Fibroblast of villous mesenchyme (primary cell): ENCODE measurements at places on chromosomes 4 and X. TPM values are rescaled to one million over a fixed set of nuclear protein-coding genes. Genes with fewer than 3 reads are reported as not detected.

DNA sequence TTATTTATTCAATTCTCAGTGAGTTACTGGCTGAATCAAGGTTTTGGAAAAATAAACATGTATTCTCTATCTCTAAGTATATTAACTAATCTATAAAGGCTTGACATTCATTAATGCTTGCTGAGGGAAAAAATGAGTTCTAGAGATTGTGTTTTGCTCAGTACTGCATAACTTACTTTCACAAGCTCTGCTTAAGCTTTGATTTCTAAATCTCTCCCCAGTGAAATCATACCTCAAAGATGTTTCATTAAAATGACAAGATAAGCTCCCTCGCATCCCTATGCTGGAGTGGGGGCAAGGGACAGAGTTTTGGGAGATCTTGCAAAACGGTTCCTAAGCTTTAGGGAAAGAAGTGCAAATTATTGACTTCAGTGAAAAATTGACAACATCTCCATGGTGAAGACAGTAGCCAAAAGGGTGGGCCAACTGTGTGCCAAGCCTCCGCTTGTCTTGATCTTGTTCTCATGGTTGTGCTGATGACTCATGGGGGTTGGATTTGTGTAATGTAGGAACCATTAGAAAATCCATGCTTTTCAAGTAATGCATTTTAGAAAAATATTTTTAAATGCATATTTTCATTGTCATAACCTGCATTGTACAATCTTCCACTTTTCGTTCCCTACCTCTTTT is 521.4 kb downstream of the RPA4 start:
- peak; percentile 44 for DNase-seq

- DNase-seq = peak; percentile 78
Observed at GRCh38 chr4:142353149-142353738, 492.9 kb downstream of the INPP4B start.

DNA sequence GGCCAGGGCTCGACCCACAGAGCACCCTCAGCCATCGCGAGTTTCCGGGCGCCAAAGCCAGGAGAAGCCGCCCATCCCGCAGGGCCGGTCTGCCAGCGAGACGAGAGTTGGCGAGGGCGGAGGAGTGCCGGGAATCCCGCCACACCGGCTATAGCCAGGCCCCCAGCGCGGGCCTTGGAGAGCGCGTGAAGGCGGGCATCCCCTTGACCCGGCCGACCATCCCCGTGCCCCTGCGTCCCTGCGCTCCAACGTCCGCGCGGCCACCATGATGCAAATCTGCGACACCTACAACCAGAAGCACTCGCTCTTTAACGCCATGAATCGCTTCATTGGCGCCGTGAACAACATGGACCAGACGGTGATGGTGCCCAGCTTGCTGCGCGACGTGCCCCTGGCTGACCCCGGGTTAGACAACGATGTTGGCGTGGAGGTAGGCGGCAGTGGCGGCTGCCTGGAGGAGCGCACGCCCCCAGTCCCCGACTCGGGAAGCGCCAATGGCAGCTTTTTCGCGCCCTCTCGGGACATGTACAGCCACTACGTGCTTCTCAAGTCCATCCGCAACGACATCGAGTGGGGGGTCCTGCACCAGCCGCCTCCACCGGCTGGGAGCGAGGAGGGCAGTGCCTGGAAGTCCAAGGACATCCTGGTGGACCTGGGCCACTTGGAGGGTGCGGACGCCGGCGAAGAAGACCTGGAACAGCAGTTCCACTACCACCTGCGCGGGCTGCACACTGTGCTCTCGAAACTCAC is 3.6 kb downstream of the MID1IP1 start:
- no peak for DNase-seq

- no peak for DNase-seq
Observed at GRCh38 chrX:153439977-153440376, 5.9 kb downstream of the TREX2 start.

GRCh38 chrX:130877892-130878341 is 25.1 kb downstream of the ENOX2 start:
- no peak for DNase-seq

DNA sequence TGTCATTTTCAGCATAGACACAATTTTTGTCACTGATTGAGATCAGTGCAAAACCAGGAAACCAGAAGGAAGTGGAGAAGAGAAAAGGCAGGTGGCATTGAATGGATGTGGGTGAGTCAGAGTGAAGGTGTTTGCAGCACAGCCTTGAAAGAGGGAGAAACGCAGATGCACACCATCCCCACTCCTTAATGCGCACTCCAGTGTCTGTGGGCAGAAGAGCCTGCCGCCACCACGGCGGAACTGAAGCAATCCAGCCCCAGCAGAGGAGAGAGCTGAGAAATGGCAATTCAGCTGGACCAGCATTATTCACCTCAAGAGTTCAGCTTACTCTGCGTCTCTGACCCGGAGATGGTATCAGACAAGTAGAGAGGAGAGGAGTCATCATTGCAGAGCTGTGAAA is 393.1 kb upstream of the FRG1 start:
- no peak for DNase-seq

GRCh38 chr4:139330283-139330682 is 28.0 kb upstream of the NDUFC1 start:
- DNase-seq = no peak

- DNase-seq = peak; percentile 16
Observed at GRCh38 chrX:3940000-3940610, 226.7 kb upstream of the PRKX start.

DNA sequence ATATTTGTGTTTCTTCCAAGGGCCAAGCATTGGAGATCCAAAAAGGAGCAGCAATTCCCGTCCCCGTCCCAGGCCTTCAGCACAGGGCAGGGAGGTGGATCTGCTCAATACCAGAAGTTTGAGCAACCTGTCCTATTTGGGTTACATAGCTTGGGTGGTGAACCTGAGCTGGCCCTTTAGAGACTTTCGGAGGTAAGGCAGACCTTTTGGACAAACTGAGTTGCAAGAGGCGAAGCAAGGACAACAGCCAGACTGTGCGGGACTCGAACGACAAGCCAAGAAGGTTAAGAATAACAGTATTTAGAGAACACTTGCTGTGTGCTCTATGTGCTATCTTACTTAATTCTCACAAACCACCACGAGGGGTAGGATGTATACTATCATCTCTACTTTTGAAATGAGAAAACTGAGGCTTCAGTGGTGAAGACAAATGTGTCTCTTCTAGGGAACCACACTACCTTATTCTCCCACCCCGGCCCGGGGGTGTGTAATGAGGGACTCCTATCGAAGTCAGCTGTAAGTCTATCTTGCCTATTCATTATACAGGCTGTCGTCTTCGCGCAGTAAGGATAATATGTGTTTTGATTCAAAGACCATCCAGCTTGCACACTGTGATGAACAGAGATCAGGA is 1.3 kb downstream of the NOP14 start:
- peak; percentile 13 for DNase-seq

DNA sequence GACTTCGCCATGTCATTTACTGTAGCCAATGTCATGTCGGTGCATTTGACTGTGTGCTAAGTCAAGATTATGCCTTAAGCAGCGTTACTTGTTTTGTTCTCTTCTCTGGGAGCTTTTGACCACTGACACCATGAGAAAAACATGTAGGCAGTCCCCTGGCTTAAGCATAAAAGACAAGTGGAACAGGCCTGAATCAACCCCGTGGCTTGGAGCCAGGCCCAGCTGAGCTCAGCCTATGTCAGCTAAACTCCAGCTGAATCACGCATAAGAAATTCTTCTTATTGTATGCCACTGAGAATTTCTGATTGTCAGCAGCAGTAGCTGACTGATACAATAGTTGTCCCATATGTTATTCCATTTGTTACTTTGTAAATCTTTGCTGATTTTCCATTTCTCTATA is 261.9 kb downstream of the CBLL2 start:
- peak; percentile 22 for DNase-seq

DNA sequence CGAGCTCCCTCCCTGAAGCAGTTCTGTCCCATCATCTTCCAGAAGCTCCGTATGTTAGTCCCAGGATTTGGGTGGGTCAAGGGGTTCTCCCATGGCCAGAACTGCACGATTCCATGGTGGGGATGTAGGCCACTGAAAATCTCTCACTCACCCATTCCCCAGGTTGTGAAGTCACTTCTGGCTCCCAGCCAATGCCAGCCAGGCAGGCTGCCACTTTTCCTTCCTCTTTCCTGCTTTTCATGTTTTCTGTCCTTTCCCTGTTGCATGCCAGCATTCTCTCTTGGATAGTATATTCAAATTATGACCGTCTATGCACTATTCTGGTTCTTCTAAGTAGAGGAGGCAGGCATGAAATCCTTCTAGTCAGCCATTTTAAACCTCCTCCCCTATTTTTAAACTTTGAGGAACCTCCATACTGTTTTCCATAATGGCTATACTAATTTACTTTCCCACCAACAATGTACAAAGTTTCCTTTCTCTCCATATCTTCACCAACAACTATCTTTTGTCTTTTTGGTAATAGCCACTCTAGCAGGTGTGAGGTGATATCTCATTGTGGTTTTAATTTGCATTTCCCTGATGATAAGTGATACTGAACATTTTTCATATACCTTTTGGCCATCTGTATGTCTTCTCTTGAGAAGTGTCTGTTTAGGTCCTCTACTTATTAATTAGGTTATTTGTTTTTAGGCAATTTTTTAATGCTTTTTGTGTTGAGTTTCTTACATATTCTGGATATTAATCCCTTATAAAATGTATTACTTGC is 182.1 kb upstream of the TET2 start:
- DNase-seq = no peak

GRCh38 chr4:113952452-113953029 is 26.9 kb downstream of the ARSJ start:
- DNase-seq = peak; percentile 66

DNA sequence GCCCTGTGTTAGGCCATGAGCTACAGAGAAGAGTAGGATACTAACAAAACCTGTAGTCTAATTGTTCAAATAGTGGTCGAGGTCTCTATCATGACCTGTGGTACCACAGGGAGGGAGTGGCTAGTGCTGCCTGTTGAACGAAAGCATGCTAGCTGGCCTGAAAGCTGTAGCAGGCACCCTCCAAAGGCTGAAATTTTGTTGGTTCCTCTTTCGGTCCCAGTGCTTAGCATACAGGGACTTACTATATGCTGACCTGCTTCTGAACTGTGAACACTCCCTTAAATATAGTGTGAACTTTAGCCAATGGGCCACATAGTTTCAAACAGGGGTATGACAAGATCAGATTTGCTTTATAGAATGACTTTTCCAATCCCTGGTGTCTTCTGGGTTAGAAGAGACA is 113.4 kb downstream of the PJA1 start:
- DNase-seq = no peak

- no peak for DNase-seq
Observed at GRCh38 chrX:38327775-38328081, 419 bp upstream of the RPGR start.

GRCh38 chr4:14835288-14835687 is 167.0 kb upstream of the CPEB2 start:
- DNase-seq = no peak

- peak; percentile 79 for DNase-seq
Observed at GRCh38 chrX:24231131-24231540, 81.6 kb downstream of the ZFX start.

DNA sequence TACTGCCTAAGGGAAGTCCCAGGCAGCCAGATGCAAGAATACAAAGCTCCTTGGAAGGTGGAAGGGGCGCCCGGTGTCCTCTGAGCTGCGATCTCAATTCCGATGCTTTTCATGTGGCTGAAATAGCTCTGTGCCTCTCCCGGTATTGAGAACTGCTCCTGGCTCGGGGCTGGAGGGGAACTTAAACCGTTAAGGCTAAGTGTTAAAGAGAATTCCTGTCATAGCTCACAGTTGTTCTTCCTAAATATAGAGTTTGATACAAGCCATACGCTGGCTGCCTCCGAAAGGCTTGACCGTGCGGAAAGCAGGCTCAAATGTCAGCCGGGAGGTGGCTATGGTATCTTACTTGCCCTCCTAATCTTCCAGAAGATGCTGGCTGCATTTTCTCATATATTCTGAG is at the start of gene SMPX:
TSS of gene SMPX (minus strand) at position 157 of the 400 bp plus-strand sequence. CDS start 3,826 bp downstream, outside the sequence.
- no peak for DNase-seq

- peak; percentile 85 for DNase-seq
Observed at GRCh38 chr4:8594097-8595038, 1.8 kb downstream of the CPZ start.

DNA sequence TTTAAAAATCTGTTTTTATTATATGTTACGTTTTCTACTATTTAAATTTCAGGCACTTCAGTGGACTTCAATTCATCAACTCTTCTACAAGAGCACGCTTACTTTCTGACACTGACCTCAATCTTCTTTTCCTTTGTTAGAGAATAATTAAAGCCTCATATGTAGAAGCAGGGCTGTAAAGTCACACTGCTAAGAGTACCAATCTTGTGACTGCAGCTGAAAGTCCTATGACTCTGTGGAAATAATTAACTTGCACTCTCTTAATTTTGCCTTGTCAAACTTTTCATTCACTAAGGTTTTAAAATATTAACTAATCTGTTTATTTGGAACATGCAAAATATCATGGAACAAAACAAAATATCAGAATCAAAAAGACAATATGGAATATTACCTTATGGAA is 498.1 kb downstream of the PCDH10 start:
- DNase-seq = no peak

The XKRX gene
- total RNA-seq = under 0.01 TPM in 1 of 2 replicates, not detected in the other

The SORBS2 gene
- total RNA-seq = 1.3 and 1.7 TPM in 2 replicates

The SPP1 gene
- total RNA-seq = 3.9 and 11.3 TPM in 2 replicates

The SLC38A5 gene
- total RNA-seq = 4.2 and 12.5 TPM in 2 replicates

The VEGFC gene
- 30.3 and 77.3 TPM in 2 replicates for total RNA-seq

The WWC2 gene
- total RNA-seq = 42.2 and 100 TPM in 2 replicates

The GRIA2 gene
- 1.9 TPM in 1 of 2 replicates, not detected in the other for total RNA-seq

The FAM47E gene
- 0.32 and 0.86 TPM in 2 replicates for total RNA-seq

The CT45A5 gene
- not detected in 2 replicates for total RNA-seq

The MAGIX gene
- total RNA-seq = 1.9 and 2.2 TPM in 2 replicates

The ASMTL gene
- total RNA-seq = 16.4 and 23.2 TPM in 2 replicates

The FATE1 gene
- not detected in 2 replicates for total RNA-seq

The NDP gene
- total RNA-seq = under 0.01 TPM in 1 of 2 replicates, not detected in the other

The KCND1 gene
- total RNA-seq = 0.32 and 2.6 TPM in 2 replicates
